ENCODE measurements at places on chromosomes 16 and 17.

DNA sequence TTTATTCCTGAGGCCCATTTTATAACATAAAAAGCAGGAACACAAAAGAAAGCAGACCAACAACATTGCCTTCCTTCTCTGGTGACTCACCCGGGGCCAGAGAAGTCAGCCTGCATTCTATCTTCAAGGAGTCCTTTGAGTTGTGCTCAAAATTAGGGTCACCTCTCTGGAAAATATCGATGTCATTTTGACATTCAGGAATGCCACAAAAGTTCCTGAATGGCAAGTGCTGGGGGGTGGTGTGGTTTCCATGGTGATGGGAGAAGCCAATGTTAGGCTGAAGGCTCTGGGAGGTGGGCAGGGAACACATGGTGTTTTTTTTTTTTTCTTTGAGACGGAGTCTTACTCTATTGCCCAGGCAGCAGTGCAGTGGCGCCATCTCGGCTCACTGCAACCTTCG is 159.6 kb downstream of the HAPSTR1 start:
- DNase-seq: no peak

DNA sequence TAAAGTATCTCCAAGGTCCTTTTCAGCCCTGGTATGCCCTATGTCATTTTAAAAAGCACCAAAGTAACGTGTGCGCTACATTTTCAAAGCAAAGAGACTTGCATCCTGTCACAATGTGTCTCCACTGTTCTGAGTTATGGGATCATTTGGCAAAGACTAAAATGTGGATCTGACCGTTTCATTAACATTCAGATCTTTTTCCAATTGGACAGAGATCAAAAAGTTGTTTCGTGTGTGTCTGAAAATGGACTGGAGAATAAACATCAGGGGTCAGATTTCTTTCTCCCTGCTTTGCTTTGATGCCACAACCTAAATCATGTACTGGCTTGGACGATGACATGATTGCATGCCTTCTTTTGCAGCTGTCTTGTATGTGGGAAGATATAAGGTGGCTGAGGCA is 136.0 kb upstream of the NOG start:
- DNase-seq: no peak

DNA sequence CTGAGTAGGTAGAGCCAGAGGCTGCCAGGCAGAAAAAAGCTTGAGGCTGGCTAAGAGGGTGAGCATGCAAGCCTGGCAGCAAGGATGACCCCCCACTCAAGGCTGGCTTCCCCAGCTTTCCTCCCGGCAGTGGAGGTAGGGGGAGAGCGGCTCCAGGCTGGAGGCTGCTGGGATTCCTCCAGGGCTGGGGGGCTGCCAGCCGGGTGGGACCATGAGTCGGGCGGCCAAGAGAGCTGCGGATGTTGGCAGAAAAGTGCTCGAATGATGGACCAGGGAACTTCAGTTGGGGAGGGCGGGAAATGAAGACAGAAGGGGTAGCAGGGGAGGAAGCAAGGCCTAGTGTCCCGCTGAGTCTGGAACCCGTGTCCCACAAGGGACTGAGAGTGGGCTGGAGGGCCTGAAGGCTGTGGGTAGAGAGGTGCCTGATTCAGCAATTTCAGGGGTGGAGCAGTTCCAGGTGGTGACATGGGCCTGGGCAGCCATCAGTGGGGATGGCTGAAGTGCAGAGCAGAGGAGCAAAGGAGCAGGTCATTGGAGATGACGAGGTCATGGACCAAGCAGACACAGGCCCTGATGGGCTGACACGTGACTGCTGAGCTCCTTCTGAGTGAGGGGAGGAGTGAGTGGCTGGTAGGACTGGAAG is 20.3 kb downstream of the HSD11B2 start:
- DNase-seq: no peak

DNA sequence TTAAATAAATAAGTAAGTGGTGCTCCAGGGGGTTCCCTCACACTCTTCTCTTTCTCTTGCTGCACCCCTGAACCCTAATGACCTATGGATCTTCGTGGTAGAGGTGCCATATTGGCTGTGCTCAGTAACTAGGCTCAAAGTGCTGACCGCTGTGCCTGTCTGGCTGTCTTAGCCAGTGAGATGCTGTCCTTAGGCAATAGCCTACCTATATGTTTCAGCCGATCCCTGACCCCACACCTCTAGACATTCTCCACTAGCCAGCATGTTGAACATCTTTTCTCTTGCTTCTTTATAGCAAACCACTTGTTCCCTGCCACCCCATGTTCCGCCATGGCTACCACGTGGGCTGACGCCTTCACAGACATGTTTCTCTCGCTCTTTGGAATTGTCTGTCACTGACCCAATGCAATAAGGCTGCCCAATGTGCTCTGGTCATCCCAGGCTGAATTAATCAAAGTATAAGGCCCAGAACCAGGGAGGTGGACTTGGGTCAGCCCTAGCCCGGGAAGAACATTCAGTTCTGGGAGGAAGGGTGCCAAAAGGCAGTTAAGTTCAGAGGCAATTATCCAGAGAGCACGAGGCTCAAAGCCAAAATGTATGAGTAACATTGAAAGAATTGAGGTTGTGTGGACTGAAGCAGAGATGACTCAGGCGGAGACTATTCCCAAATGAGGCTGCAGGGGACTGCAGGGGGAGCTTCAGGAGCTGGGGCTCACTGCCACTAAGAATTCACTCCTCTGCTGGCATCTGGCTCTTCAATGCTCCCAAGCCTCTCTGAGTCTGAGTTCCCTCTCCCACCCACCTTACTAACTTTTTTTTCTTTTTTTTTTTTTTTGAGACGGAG is 28.7 kb upstream of the TNRC6A start:
- DNase-seq: no peak

- DNase-seq: no peak
Measured at GRCh38 chr16:53334581-53334980, 99.7 kb upstream of the RBL2 start.

GRCh38 chr16:48538746-48539484 is 71.1 kb downstream of the N4BP1 start:
- no peak for DNase-seq

DNA sequence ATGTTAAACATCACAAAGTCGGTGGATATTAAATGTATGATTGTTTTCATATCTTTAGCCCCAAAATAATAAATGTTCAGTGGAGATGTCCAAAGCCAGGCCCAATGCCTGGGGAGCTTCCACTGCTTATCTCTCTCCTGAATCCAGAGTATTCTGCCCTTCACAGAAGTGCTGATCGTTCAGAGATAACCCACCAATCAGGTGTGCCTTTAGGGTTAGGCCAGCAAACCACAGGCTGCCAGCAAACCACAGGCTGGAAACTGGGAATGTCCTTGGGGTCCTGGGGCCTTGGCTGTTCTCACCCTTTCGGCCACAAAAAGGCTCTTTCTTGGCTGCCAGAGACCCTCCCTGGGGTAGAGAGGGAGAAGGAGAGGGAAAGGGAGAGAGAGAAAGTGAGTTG is 33.9 kb downstream of the NXN start:
- no peak for DNase-seq

DNA sequence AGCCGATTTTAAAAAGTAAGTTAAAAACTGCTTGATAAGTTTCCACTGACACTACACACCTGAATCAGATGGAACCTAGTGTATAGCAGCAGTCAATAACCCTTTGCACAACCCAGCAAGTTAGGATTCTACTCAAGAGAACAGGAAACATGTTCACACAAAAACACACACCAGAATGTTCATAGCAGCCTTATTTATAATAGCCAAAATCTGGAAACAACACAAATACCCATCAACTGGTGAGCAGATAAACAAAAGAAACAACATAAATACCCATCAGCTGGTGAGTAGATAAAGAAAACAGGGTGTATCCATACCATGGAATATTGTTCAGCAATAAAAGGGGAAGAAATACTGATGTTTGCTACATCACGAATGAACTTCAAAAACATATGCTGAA is 2.7 kb upstream of the CDH11 start:
- DNase-seq: no peak

DNA sequence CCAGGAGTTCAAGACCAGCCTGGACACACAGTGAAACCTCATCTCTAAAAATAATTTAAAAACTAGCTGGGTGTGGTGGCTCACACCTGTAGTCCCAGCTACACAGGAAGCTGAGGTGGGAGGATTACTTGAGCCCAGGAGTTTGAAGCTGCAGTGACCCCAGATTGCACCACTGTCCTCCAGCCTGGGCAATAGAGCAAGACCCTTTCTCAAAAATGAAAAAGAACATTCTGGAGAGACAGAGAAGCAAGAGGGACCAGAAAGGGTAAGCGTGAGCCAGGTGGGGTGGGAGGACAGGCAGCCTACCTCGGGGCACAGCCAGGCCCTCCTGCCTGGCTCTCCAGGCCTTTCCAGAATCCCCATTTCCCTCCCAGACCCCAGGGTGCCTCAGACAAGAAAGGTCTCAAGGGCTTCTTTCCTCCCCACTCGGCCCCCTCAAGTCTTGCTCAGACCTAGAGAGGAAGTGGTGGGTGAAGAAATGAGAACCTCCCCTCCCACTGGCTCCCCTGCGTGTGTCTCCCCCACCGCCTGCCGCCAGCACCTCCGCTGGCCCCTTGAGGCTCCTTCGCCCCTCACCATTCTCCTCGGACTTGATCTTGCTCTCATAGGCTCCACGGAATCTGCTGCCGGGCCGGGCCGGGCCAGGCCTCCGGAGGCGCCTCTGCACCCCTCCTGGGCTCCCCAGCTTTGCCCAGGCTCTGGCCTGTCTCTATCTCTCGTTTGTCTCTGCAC is 503 bp downstream of the C16orf54 start:
- DNase-seq: peak; percentile 85

DNA sequence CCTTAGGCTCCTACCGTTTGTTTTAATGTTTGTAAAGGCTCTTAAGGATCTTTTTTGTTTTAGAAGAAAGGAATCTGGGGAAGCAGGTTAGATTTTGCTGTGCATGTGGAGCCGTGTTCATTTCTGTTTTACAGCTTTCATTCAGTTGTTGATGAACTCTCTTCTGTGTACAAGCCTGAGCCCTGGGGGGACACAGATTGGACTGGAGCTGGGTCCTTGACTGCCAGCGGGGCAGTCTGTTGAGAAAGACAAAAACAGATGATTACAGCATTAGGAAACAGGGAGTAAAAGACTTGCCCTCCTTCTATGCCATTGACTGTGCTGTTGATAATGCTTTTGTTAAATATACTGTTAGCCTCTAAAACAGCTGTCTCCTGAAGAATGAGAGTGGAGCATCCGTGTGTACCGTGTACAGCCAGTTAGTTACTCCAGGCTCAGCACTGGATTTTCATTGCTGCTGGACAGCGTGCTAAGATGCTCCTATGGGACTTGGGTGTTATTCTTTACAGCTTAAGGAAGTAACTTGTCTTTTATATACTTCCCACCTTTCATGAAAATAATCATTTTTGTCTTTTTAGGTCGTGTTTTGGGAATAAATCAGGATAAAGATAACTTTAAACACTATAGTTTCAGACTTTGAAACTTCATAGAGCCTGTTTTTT is 3.2 kb downstream of the MAP1LC3B start:
- no peak for DNase-seq
